CD4-positive, alpha-beta T cell treated with Interleukin-2 at 100 ng/mL for 4 hours (primary cell): ENCODE measurements at places on chromosomes 13 and 19.
A peak's percentile ranks its signal among the peaks of the same experiment; 100 is the strongest.

DNA sequence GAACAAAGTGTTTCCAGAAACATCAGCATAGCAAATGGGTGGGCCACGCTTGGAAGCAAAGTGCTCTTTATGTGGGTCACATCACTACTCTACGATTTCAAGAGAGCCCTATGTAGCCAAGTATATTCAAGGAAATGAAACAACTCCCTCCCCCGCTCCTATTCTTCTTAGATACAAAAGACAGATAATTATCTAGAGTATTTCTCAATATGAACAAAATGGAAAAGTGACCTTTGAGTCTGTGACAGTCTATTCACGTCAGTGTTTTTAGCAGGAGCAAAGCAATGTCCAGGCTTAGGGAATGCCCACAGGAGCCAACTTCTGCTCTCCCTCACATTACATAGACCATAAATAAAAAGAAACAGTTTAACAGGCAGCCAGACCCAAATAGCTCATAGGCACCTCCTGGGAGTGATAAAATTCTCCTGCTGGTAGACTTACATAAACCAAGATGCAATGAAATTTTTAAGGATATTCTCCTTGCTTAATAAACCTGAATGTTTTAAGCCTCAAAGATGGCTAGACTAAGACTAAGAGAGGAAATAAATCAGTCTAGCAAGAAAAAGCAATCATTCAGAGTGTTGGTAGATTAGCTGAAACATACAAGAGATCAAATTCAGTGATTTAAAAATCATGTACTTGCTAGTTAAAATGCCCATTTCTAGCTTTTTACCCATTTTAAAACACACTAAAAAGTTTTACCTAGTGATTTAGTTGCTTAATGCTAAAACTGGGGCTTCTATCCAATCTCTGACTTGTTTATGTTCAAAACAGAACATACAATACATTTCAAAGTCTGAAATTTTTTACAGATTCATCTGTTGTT, 182.8 kb downstream of the RGCC start:
- no peak for DNase-seq

- no peak for DNase-seq
Measured at GRCh38 chr19:32406161-32407003, 812 bp downstream of the DPY19L3 start.

- no peak for DNase-seq
Measured at GRCh38 chr19:17266589-17266974, 661 bp upstream of the BABAM1 start.

DNA sequence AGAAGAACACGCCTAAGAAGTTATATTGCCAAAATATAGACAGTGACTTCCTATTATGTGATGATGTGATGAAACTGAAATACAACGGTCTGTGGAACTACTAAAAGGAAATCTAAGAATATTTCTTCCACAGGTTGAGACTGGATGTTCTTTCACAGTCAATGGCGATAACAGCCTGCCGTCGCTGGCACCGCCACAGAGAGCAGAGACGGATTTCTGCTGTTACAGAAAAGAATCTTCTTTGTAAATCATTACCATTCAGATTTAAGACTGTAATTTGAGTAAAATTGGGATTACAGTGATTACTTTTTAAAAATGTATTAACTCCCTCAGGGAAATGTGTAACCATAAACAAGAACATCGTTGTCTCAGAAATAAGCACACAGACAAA, 100.8 kb downstream of the TUBGCP3 start:
- no peak for DNase-seq

GRCh38 chr13:31209172-31209840, 9.5 kb downstream of the B3GLCT start:
- peak; percentile 12 for DNase-seq

DNA sequence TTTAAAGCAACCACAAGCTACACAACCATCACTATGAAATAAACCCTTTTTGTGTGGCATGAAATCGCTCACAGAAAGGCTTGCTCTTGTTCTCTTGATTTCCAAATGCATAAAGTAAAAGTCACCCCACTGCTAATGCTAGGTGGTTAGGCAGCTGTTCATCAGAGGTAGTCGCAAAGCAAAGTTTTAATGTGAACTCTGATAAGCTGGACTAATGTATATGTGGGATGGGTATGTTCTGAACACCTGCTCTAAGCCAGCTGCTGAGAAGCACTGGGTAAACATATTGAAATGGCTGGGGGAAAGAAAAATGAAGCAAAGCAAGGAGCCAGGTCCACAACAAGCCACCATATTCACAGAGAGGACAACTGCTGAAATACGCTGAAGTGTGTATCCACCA, 142.3 kb downstream of the KLF12 start:
- no peak for DNase-seq

GRCh38 chr13:98476538-98476966, 100.4 kb downstream of the STK24 start:
- peak; percentile 91 for DNase-seq

GRCh38 chr13:77356155-77356554, 29.3 kb upstream of the MYCBP2 start:
- no peak for DNase-seq

DNA sequence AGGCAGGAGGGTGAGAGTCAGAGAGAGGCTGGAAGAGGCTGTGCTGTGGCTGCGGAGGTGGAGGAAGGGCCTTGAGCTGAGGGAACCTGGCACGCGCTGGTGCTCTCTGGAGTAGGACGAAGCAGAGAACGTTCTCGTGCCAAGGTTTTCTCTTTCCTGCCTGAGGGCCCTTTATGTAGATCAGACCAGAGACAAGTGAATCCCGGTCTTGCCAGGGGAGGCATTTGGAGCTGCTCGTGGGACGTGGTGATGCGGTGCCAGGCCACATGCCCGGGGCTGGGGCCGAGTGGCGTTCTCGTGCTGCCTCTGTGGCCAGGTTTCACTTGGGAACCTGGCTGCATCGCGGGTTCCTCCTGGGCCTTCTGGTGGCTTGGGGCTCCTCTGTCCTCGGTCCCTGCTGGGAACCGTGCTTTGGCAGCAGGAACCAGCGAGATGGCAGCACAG, 54.2 kb downstream of the KDM4B start:
- DNase-seq, result no peak

- no peak for DNase-seq
Measured at GRCh38 chr19:47719047-47719859, 6.0 kb downstream of the EHD2 start.

DNA sequence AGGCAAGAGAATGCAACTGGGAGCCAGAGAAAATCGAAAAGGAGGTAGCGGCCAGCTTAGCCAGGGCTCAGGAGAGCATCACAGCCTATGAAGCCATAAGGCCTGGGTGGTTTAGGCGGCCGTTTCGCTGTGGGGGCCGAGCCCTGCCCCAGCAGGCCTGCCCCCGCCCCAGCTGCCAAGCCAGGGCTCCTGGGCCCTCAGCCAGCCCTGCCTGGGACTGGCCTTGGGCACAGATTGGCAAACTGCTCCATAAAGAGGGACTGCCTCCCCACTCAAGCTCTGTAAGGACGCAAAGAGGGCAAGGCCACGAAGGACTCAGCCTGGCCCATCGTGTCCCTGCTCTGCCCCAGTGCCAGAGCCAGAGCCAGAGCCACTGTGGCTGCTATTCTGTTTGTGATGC, 10.2 kb downstream of the ZNF653 start:
- DNase-seq, result no peak

- DNase-seq, result no peak
Measured at GRCh38 chr13:74907788-74908187, 574.2 kb downstream of the TBC1D4 start.

- DNase-seq, result no peak
Measured at GRCh38 chr13:28843639-28844038, 23.5 kb downstream of the MTUS2 start.

GRCh38 chr13:66995203-66995611, 234.9 kb downstream of the PCDH9 start:
- DNase-seq, result no peak

DNA sequence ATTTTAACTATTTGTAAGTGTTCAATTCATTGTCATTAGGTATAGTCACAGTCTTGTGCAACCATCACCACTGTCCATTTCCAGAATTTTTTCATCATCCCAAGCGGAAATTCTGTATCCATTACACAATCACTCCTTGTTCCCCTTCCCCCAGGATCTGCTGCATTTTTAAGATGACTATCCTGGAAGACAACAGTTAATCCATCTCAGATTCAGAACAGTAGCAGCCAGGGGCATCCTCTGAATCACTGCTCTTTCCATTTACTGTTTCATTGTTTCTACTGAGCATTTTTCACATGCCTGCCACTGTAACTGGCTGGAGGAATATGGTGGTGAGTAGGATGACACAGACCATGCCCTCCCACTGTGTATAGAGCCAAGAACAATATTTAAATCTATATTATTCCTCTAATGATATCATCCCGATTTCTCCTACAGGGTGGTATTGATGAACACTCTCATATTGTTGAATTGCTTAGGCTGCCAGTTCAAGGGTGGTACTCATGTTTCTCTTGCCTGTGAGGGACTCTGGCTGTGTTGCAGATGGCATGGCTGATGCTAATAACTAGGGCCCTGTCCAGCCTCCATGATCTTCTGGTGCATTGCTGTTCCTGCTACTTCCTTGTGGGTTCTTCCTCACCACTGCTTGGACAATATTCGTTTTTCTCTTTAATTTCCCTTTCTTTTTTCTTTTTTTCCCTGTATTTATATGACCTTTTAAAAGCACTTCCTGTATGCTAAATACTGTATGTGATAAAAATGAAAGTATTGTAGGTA, 59.0 kb downstream of the WDFY2 start:
- DNase-seq, result no peak

- no peak for DNase-seq
Measured at GRCh38 chr13:50910485-50910805, 854 bp downstream of the RNASEH2B start.

DNA sequence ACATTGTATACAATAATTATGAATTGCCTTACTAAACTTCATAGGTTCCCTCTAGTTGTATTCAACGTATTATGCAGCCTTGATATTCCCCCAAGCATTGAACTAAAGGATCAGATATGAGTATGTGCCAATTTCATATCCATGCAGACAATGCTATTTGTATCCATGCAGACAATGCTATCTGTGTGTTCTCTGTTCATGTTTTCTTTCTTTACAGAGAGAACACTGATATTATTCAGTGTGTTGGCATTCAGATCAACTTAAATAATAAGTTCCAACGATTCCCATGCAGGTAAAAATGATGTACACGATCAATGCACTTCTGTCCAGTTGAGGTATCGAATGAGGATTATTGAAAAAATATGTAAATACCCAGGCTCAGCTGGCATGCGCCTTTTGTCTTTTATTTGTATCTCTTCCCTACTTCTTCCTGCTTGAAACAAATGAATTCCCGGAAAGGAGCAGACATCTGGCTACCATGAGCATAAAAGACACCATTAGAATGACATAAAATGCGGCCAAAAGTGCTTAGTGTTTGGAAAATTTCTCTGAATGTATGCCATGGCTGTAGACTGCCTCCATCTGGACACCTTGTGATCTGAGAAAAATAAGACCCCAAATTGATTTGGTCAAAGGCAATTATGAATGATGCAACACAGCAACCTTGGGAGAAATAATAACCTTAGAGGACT, 731.5 kb downstream of the SLITRK1 start:
- no peak for DNase-seq

GRCh38 chr13:48493851-48494250, 39.0 kb downstream of the RCBTB2 start:
- no peak for DNase-seq

- DNase-seq, result no peak
Measured at GRCh38 chr13:46982856-46983582, 86.2 kb upstream of the HTR2A start.

DNA sequence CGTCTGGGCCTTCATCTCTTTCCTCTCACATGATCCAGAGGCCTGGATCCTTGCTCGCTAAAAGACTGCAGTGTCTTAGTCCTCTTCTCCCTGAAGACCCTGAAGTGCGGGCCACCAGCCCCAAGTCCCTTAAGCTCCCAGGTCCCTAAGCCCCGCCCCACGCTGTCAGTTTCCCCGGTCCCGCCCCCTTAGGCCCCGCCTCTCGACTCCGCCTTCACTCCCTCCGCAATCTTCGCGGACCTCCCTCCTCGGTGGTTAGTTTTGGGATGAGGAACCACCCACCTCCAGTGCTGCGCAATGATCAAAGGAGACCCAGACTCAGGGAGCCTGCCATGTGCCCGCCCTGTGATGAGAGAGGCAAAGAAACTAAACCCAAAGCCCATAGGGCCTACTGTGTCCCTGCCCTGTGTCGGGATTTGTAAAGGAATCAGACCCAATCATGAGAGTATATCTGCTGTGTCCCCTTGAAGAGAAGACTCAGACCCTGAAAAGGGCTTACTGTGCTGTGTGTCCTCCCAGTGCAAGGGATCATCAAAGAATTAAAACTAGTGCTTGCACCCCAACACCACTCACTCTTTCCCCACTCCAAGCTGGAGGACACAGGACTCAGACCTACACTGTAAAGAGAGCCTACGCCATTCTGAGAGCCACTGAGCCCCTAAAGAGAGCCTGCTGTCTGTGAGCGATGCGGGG, 3.0 kb upstream of the COX6B1 start:
- peak; percentile 61 for DNase-seq

DNA sequence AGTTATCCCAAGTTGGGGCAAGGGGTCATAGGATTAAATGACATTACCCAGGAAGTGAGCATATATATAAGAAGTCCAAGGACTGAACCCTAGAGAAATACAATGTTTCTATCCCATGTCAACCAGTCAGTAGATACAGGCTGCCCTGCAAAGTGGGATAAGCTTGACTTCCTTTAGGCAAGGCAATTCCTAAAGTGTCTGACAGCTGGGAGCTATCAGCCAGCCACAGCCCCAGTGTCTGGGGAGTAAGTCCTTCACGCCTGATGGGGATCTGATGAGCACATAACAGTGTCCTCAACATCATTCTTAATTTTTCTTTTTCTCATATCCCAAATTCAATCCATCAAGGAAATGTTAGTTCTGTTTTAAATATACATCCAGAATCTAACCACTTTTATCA, 54.1 kb downstream of the DNAJC15 start:
- DNase-seq, result no peak

GRCh38 chr19:47309038-47309437, 623 bp upstream of the C5AR1 start:
- no peak for DNase-seq

DNA sequence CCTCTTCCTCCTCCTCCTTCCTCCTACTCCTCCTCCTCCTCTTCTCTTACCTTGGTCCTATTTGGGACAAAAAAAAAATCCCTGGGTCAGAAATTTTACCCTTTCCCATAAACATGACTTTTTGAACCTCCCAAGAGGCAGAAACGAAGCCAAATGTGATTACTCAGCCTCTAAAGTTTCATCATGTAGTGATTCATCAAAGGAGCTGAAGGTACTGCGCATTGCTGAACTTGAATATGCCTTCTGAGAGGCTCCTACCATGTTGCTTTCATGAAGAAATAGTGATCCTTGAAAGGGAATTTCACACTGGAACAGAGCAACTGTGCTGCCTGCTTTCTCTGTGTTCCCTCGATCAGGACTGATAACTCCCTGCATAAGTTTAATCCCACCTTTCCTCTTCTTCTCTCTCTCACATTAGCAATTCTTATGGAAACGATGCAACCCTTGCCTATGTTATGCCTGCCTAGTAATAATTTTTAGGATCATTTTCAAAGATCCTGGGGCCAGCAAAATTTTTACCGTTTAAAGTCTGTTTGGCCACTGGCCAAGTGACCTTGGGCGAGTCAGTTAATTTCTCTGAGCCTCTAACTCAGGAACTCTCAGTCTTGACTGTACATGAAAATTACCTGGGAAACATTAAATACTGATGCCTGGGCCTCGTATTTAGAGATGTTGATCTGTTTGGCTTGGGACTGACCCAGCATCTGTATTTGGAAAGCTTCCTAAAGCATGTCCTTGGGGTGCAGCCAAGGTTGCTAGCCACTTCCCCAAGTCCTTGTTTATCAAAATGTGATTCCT, 149.5 kb downstream of the DCT start:
- peak; percentile 13 for DNase-seq

- peak; percentile 16 for DNase-seq
Measured at GRCh38 chr19:37654629-37655300, 500 bp downstream of the ZFP30 start.
